ENCODE measurements at places on chromosomes 5 and 9.
A peak's percentile ranks its signal among the peaks of the same experiment; 100 is the strongest.

DNA sequence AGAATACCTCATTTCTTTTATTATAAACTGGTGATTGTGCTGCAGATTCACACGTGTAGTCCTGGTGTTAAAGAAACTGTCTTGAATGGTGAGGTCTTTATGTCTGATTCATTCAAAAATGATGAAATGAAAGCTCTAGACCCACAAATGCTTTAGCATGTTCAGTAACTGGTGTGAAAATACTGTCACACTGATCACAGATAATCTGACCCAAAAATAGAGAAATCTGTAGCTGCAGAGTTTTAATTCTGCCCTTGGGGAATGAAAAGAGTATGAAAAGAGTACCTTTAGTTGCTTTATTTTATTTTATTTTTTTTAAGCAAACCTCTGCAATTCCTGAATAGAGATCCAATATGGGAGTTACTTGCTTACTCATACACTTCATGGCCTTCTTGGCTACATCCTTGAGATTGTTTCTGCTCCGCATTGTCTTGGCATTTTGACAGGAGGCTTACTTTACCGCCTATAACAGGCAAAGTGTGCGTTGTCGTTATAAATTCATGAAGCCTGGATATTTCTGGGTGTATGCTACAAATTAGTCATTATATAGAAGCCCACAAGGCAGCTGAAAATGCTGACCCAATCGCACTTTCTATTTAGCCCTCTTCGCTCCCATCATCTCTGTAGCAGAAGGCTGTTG lies 2.7 kb downstream of the RGMB start:
- DNase-seq = no peak

- DNase-seq = peak; percentile 19
Observed at GRCh38 chr9:13942695-13943094, 371.2 kb downstream of the NFIB start.

DNA sequence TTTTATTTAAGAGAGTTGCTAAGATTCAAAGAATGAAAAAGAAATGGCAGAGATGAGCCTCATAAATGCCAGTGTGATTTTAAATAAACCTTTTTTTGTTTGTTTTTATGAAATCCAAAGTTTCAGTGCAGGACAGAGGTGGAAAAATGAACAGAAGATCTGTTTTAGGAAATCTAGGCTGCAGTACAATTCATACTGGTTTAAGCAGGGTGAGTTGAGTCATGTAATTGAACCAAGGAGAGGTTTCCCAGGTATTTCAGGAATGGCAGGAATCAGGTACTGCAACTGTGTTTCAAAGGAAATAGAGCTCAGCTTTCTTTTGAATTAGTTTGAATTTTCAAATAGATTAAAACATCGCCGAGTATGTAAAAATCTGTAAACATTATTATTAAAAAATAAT lies 3.0 kb upstream of the ANKRD31 start:
- DNase-seq = no peak

GRCh38 chr5:22109315-22109714 lies 743.8 kb downstream of the CDH12 start:
- DNase-seq = no peak

GRCh38 chr9:91186632-91187108 lies 175.0 kb downstream of the AUH start:
- DNase-seq = peak; percentile 35

DNA sequence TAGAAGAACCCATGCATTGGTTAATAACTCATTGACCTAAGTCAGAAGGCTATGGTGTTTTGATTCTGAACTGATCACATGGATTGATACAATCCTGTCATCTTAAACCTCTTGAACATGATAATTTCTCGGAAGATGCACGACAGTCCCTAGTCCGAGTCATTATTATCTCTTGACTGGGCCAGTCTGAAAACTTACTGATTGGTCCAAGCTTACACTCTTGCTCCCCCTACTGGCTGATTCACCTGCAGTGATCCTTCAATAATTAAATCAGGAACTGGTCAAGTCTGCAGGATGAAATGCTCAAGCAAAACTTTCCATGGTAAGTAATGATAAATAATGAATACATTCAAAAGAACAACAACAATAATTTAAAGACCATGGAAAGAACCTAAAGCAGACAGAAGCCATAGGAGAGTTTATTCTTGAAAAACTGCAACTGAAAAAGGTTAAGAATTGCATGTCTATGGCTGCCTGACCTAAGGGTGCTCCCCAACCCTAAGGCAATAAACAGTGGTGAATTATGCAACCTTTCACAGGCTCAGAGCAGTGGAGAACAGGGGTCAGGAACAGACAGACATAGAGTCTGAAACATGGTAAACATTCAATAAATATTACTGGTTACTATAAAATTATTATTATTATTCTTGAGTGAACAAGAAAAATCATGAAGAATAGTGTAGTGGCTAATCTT lies 79.3 kb downstream of the BRINP1 start:
- peak; percentile 74 for DNase-seq

- DNase-seq = no peak
Observed at GRCh38 chr5:40441733-40442132, 238.0 kb upstream of the PTGER4 start.

- no peak for DNase-seq
Observed at GRCh38 chr9:98596486-98596885, 112.2 kb downstream of the GABBR2 start.

GRCh38 chr5:102638912-102639652 lies 116.0 kb upstream of the PAM start:
- no peak for DNase-seq

Measured in suppressor macrophage treated with lipopolysaccharide for 1 hour (primary cell).